SK-N-SH (cell line): ENCODE measurements at places on chromosomes 5 and 9. TPM values are rescaled to one million over a fixed set of nuclear protein-coding genes. Genes with fewer than 3 reads are reported as not detected.

TLX3 gene
- polyA plus RNA-seq = 3.6 and 4.7 TPM in 2 replicates

- no peak for DNase-seq
Measured at GRCh38 chr9:134484479-134484878, 157.1 kb upstream of the COL5A1 start.

NR6A1 gene
- 1.2 and 1.4 TPM in 2 replicates for polyA plus RNA-seq

DRD1 gene
- polyA plus RNA-seq = 0.02 TPM in 1 of 2 replicates, not detected in the other

DNA sequence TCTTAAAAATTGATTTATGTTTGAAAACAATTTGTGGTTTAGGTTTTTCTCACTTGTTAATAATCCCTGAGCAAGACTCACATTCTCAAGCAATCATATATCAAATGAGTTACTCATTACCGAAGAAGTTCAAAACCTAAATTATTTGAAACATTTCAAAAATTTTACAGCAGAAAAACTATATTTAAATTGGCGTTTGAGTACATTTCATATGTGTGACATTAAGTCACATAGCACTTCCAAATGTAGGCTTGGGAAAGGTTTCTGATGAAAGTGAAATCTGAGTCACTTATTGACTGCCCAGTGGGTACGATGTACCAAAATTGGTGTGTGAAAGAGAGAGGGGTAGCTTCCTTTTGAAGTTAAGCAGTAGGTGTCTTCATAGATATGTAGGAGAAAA is 411.4 kb upstream of the SGCD start:
- no peak for DNase-seq

DNA sequence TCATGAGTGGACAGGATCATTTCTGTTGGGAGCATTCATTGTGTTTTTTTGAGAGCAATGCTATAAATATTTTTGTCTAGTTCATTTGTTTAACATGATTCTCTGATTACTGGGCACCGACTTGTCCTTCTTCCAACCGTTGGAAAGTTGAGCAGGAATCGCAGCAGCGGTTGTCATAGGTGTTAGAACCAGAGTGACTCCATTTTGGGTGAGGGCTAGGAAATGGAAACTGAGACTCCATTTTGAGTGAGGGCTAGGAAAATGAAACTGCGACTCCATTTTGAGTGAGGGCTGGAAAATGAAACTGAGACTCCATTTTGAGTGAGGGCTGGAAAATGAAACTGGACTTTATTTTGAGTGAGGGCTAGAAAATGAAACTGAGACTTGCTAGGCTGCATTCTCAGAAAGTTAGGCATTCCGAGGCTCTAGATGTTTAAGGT is 100.6 kb downstream of the ICE1 start:
- no peak for DNase-seq

DNA sequence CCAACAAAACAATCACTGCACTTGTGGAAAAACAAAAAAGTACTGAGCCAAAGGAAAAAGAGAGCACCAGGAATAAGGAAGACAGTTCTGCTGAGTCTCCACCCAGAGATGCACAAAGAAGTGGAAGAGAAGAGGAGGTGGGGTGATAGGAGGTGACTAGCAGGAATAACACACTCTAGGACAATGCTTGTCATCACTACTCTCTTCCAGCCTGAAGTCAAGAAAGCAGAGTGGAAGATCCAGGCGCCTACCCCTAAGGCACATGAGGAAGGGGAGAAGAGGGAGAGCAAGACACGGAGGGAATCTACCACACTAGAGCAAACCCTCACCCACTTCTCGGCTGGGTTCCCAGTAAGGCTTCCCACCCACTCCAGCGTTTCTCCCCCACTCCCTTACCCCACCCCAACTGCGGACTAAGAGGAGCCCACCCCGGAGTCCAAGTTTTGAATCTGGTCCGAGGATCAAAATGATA is 1.7 kb downstream of the SLIT3 start:
- DNase-seq = no peak

RNF208 gene
- 2.0 and 2.7 TPM in 2 replicates for polyA plus RNA-seq

DNA sequence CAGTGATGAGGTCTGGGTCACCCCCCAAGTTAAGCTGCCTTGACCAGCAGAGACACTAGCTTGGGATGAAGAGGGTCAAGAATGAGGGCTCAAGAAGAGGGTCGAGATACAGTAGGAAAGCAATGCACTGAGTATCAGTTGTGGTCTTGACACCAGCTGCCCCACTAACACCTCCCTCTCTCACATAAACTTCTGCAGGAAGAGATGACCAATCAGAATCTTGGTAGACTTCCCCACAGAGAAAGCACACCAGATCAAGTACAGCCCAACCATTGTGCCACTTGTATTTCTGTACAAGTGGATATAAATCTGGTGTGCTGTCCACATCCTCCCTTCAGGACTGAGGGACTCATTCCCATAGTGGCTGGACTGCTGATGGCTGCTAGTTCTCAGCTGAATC is 101.2 kb upstream of the ELL2 start:
- DNase-seq = no peak

DNA sequence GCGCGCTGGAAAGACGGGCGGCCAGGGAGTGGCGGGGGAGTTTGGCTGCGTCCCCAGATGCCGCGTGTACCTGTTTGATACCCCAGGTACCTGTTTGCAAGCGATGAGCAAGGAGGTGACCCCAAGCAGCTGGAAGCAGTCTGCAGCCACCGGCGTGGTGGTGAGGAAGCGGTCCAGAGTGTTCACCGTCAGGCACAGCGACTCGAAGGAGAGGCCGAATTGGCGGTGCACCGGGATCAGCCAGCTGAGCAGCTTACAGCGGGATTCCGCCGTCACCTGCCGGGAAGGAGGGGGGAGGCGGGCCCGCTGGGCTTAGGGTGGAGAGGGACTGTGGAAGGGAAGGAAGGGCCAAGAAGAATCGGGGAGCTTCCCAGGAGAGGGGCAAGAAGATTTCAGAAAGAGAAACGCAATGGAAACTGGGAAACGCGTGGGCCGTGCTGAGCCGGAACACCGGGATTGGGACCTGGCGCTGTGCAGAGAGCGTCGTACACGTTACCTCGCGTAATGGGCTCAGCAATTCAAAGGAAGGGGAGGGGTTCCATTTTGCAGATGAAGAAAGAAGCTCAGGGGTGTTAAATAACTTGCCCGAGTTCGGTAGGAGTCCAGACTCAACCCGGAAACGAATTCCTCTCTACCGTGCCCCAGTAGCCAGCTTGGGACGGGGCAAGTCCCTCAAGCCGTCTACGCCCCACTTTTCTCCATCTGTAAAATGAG is 980 bp downstream of the CCNO start:
- DNase-seq = peak; percentile 39

ECM2 gene
- 0.16 and 0.20 TPM in 2 replicates for polyA plus RNA-seq

GRCh38 chr5:3324421-3325101 is 271.1 kb upstream of the IRX1 start:
- DNase-seq = peak; percentile 15

GRCh38 chr9:97572196-97572891 is 60.8 kb downstream of the TSTD2 start:
- no peak for DNase-seq

- DNase-seq = no peak
Measured at GRCh38 chr5:610744-611730, 1.1 kb upstream of the CEP72 start.

SV2C gene
- 0.05 and 0.13 TPM in 2 replicates for polyA plus RNA-seq

- no peak for DNase-seq
Measured at GRCh38 chr5:16805486-16805885, 130.6 kb downstream of the MYO10 start.

TMEM215 gene
- polyA plus RNA-seq = not detected in 2 replicates

RRAGA gene
- 103 and 106 TPM in 2 replicates for polyA plus RNA-seq

BTNL8 gene
- polyA plus RNA-seq = not detected in 2 replicates

- no peak for DNase-seq
Measured at GRCh38 chr5:89289604-89290003, 406.6 kb upstream of the MEF2C start.

DNA sequence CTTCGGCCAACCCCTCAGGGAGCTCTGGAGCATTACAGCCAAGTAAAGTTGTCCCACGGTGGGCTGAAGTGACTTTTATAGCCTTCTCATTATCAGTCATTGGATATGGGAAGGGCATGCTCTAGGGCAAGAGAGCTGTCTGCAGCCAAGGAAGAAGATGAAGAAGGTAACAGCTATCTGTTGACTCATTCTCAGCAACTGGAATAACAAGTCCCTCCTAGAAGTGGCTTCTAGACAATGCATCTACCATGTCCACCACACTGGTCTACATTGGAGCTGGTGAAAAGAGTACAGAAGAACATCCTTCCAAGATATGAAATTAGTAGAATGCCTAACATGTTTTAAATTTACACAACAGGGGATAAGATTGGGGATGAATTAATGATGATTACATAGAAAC is 524.2 kb downstream of the ACTL7B start:
- DNase-seq = no peak

DNA sequence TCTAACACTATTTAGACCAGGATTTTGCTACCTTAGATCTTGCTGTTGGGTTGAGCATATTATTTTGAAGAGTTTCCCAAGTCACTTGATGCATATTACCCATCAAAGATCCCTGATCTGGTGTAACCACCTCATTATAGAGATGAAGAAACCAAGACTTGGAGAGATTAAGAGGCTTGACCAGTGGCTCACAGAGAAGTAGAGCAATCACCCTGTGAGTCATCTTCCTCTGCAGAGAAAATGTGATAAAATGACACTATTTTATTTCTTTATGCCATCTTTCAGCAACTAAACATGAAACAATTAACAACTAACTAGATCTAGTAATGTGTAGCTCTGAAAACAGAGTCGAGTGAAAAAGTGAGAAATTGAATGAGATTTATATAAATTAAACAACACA is 76.1 kb downstream of the KIF4B start:
- DNase-seq = no peak

DNA sequence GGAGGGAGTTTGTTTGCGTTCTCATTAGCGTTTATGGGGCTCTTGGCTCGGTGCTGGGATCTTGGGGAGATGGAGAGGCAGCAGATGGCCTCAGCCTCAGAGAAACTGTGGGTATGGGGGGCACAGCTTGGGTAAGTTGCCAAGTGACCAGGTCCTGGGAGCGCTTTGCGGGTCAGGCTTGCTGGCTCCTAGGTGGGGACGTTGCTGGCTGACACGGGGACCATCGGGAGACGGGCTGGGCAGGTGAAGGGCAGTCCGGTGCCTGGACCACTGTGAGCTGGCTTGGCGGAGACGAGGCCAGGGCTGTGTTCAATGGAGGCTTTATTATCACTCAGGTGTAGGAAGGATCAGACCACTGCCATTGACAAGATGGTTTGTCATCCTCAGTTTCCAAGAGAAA is 30.0 kb downstream of the FGD3 start:
- no peak for DNase-seq
